Fibroblast of skin of right quadriceps (primary cell): ENCODE measurements at places on chromosomes 11 and 22.
A peak's percentile ranks its signal among the peaks of the same experiment; 100 is the strongest.

DNA sequence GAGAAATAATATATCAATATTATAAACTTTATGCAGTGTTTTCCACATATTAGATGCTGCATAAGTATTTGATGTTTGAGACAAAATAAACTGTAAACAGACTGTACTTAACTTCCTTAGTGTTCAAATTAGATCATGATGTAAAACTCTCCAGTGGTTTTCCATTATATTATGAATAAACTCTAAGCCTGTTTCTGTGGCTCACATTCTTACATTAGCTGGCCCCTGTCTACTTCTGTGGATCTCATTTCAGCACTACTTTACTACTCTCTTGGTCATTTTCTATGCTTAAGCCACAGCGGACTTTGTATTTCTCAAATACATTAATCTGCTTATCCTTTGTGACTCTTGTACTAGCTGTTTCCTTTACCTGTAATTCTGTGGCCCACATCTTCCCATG lies 55.6 kb downstream of the ARHGEF12 start:
- DNase-seq: no peak

- no peak for DNase-seq
Measured at GRCh38 chr11:47529951-47530350, 23.0 kb downstream of the CELF1 start.

DNA sequence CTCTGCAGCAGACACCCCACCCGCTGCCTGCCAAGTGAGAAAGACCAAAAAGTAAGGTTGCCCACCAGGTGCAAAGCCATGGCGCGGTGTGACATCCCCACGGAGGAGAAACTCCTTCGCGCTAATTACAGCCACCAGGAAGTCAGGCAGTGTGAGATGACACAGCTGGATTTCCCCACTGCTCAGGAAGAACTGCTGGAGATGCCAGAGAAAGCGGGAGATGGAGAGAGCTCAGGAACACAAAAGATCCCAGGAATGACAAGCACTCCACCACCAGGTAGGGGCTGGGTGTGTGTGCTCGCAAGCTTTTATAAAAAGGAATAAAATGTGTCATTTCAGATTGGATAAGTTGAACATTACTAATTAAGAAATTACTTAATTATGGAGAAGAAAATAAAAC lies 292.7 kb downstream of the OPCML start:
- DNase-seq: no peak

- no peak for DNase-seq
Measured at GRCh38 chr11:86214710-86215109, 29.8 kb upstream of the EED start.

DNA sequence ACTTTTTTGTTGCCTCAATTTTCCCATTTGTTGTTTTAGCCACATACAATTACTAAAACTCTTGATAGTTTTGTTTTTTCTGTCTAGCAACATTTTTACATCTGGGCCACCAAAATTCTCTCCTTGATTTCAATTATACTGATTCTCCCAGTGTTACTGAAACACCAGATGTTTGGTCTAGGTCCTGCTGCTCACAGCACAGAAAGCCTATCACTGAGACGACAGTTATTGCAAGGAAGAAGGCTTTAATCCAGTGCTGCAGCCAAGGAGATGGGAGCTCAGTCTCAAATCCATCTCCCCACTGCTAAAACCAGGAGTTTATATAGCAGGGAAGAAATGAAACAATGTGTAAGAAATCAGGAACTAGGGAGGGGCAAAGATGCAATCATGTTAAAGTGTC lies 837.7 kb upstream of the CNTN5 start:
- no peak for DNase-seq

DNA sequence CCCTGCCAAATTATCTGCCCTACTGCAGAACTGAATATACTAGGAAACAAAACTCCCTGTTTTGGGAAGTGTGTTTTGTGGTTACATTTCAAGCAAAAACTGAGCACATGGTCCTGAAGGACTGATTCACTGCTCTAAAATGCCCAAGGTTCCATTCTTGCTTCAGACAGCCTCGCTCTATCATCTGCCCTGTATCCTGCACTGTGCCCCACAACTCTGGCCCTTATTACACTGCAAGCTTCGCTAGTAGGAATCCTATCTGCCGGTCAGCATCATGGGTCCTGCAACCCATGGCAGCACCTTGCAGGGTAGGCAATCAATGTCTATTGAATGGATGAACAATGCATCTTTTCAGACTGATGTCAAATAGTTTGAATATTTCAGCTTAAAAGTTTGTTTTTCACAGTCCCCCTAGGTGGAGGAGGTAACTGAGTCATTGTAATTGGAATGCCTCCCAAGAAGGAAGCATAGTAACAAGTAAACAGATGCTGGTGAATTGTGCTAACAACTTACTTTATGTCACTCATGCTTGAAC lies 21.3 kb downstream of the LAYN start:
- DNase-seq: peak; percentile 89

- no peak for DNase-seq
Measured at GRCh38 chr22:28867191-28867590, 16.2 kb upstream of the ZNRF3 start.

GRCh38 chr11:79199729-79200354 lies 241.0 kb downstream of the TENM4 start:
- DNase-seq: no peak

- no peak for DNase-seq
Measured at GRCh38 chr22:42596336-42596735, 18.3 kb downstream of the POLDIP3 start.

DNA sequence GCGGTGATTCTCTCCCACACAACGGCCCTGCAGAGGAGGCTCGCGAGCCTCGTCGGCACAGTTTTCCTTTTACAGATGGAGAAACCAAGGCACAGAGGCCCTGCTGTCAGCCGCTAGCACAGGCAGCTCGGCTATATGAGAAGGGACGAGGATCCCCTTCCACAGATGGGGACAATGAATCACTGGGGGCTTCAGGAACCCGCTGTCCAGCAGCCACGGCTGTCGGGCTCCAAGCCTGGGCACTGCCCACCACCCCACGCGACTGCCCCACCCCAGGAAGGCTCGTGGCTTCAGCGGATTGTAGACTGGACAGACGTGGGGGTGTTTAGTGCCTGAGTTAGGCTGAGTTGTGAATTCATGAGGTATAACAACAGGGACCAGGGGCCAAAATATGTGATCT lies 17.2 kb upstream of the FGF3 start:
- no peak for DNase-seq
